ENCODE measurements at places on chromosomes 6 and 20.

DNA sequence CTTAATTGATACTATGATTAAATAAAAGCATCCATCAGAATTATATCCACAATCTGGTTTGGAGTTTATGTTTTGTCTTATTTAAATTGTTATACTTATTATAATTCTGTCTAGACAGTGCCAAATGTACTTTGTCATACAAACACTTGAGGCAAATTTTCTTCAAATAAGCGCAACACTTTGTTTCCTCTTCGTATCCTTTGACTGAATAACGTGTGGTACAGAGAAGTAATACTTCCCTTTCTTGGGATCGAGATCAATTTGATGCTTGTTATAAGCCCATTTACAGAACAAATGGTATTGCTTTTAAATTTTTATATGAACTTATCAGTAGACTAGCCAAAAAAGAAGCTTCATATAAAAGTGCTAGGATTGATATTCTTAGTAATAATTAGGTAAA, 111.0 kb downstream of the ATG5 start:
- H3K4me3 ChIP-seq: no peak overlapping the region
- no peaks in the 10 kb centered on the region for H3K36me3 ChIP-seq
- no peaks in the 10 kb centered on the region for H3K4me1 ChIP-seq
- H3K27me3 ChIP-seq: no peaks in the 10 kb centered on the region

DNA sequence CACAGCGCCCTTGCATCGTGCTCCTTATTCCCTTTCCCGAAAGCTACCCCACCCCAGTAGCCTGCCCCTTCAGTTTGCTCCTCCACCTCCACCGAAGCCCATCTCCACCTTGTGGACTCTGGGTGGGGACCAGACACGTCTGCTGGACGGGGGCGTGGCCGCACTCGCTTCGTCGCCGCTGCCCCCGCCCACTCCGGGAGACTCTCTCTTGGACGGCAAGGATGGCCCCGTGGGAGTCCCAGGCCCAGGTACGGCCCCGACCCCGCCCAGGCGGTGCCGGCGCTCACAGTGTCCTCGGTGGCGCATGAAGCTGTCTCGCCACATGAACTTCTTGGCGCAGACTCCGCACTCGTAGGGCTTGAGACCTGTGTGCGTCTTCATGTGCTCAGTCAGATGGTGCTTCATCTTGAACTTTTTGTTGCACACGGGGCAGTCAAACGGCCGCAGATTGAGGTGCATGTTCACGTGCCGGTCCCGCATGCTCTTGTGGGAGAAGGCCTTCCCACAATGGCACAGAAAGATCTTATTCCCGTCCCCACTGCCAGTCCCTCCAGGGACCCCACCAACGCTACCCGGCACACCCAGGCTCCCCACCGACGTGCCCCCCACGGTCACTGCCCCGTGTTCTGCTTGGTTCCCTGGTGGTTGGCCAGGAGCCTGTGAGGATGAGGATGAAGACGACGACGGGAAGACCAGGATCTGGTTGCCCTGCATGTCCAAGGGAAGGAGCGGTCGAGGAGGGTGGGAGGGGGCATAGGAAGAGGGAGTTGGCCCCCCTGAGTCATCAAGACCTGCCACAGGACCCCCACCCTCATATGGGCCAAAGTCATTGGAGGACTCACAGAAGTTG, 1.3 kb upstream of the TAPBP start:
- H3K27me3 ChIP-seq: no peaks in the 10 kb centered on the region
- peak overlapping the region; percentile 93 for H3K27ac ChIP-seq
- peaks cover 18% of the 10 kb centered on the region for H3K36me3 ChIP-seq
- no peak for DNase-seq
- peak overlapping the region; percentile 92 for H3K4me3 ChIP-seq

DNA sequence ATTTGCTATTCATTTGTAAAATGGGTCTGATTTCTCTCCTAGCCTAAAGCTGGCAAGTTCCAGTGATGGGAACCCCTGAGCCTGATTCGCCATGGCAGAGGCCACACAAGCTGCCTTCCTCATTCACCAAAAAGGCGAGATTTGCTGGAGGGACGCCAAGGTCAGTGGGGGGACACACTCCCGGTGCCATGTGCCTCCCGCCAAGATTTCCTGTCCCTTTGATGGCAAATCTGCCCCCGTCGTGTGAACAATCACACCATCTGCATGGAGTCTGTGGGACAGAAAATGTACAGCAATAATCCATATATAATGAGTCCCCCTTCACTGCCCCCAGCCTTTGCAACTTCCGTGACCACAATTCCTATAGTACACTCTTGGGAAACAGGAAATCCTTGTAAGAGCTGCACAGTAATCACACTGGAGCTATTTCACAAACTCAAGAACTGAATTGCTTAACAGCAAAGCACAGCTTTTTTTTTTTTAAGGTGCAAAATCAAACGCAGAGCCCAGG, 15.7 kb upstream of the IGF2R start:
- H3K36me3 ChIP-seq: no peaks in the 10 kb centered on the region
- peaks cover 20% of the 10 kb centered on the region for H3K27me3 ChIP-seq
- DNase-seq: no peak
- no peak overlapping the region for H3K4me3 ChIP-seq

DNA sequence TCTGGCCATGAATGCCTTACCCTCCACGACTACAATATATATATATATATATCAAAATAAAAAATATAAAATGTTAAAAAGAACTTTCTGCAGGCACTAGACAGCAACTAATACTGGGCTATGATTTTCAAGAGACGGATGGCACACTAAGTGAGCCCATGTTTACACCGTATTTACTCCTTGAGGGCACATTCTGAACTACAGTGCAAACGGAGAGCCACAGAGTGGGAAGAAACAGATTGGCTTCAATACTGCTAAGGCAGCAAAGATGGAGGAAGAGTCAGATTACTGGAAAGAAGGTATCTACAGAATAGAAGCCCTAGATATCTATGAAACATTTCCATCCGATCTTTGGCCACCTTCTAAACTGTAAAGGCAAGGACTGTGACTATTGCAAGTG, 330.3 kb downstream of the HTR1B start:
- no peak for DNase-seq
- H3K4me1 ChIP-seq: no peaks in the 10 kb centered on the region
- H3K27ac ChIP-seq: no peak overlapping the region
- H3K36me3 ChIP-seq: no peaks in the 10 kb centered on the region
- no peaks in the 10 kb centered on the region for H3K27me3 ChIP-seq

GRCh38 chr6:29827579-29828470, at the start of gene HLA-G:
TSS of gene HLA-G (plus strand) at chr6:29827825. CDS start at chr6:29827845, 20 bp downstream.
- no peaks in the 10 kb centered on the region for H3K27me3 ChIP-seq
- peak; percentile 17 for DNase-seq
- H3K4me3 ChIP-seq: peak within 1 kb of the TSS; percentile 34
- H3K4me1 ChIP-seq: no peaks in the 10 kb centered on the region

- H3K36me3 ChIP-seq: peaks cover 15% of the 10 kb centered on the region
- DNase-seq: no peak
- H3K27ac ChIP-seq: no peak overlapping the region
- H3K4me3 ChIP-seq: peak overlapping the region; percentile 88
- H3K27me3 ChIP-seq: no peaks in the 10 kb centered on the region
Observed at GRCh38 chr20:50193836-50194421, 3.3 kb downstream of the CEBPB start.

GRCh38 chr20:61937146-61937962, 128.3 kb downstream of the TAF4 start:
- no peaks in the 10 kb centered on the region for H3K36me3 ChIP-seq
- DNase-seq: no peak
- H3K27me3 ChIP-seq: no peaks in the 10 kb centered on the region
- H3K27ac ChIP-seq: no peak overlapping the region
- H3K4me3 ChIP-seq: no peak overlapping the region

DNA sequence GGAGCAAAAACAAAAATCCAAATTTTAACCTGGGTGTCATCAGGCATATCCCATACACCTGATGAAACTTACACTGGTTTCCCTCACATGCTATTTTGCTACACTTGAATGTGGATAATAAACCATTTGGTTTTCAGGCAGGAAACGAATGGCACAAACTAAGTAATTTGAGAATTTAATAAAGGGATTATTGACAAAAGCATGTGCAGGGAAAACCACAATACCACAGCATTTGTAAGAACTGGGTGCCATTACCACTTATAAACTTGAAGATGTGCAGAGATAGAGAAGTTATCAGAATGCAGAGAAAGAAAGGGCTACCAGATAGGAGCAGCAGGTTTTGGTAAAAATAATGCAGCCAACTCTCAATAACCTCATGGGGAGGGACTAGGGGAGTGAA, 151.2 kb downstream of the RFX6 start:
- no peak overlapping the region for H3K27ac ChIP-seq
- H3K4me1 ChIP-seq: no peaks in the 10 kb centered on the region
- H3K27me3 ChIP-seq: no peaks in the 10 kb centered on the region
- no peak for DNase-seq
- H3K4me3 ChIP-seq: no peak overlapping the region
